Suprapubic skin (tissue), 4 donors: ENCODE measurements at places on chromosomes 11 and 22.

DNA sequence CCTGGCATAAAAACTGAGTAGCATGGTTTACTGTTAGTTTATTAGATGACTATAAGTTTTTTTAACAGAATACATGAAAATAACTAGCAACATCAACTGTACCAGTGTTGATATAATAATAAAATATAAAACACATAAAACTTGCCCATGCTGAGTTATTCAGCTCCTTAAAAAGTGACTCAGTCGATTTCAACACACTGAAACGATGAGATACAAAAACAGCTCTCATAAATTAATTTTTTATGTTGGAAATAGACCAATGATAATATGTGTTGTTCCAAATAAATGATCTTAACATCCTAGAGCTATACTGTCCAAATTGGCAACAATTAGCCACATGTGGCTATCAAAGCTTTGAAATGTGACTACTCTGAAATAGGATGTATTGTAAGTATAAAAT lies 15.9 kb downstream of the PDGFD start:
- no peak for DNase-seq

DNA sequence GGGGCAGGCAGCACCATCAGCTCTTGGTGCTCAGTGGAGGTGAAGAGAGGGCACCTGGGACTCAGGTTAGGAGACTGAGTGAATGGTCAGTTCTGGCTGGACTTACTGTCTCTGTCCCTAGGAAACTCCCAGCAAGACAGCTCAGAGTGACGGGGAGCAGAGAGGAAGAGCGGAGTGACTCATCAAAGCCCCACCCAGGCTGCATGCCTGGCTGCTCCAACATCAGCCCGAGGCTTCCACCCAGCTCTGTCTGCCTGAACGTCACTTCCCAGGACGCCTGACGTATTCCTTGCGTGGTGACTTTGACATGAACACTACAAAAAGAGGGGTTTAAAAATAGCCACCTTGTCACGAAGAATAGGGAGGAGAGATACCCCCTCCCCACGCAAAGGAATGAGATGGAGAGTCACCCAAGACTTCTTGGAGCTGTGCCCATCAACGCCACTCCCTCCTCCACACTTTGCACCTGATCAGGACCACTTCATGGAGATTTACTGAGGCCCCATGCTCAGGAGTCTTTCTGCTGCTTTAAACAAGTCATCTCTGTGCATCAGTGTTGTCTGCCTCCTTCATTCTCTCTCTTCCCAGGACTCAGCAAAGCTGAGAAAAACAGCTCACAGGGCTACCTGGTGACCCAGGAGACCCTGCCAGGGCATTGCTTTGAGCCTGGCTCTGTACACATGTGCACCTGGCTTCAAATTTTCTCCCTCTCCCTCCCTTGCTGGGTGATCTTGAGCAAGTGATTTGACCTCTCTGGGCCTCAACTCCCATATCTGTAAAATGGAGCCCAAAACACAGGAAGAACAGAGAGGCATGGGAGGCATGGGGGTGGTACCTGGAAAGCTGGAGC lies 83.1 kb downstream of the MN1 start:
- peak; percentile 90 for DNase-seq

DNA sequence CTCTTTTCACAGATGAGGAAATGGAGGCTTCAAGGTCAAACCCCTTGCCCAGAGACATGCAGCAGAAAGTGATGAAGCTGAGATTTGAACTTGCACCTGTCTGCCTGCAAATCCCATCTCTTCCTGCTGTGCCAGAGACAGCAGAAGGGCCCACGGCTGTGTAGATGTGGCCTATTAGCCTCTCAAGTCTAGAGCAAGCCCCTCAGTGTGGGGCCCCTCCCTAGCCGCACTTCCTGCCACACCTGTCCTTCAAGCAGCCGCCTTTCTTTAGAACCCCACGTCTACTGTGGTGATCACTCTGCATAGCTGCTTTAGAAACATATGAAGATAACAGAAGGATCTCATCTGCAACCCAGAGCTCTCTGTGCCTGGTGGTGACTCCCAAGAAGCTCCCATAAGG lies 41.2 kb upstream of the JAM3 start:
- DNase-seq: no peak

GRCh38 chr11:57376095-57377090 lies 4.6 kb downstream of the PRG3 start:
- DNase-seq: no peak

DNA sequence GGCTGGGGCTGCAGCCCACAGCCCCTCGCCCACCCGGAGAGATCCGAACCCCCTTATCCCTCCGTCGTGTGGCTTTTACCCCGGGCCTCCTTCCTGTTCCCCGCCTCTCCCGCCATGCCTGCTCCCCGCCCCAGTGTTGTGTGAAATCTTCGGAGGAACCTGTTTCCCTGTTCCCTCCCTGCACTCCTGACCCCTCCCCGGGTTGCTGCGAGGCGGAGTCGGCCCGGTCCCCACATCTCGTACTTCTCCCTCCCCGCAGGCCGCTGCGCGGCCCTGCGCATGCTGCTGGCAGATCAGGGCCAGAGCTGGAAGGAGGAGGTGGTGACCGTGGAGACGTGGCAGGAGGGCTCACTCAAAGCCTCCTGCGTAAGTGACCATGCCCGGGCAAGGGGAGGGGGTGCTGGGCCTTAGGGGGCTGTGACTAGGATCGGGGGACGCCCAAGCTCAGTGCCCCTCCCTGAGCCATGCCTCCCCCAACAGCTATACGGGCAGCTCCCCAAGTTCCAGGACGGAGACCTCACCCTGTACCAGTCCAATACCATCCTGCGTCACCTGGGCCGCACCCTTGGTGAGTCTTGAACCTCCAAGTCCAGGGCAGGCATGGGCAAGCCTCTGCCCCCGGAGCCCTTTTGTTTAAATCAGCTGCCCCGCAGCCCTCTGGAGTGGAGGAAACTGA lies 731 bp downstream of the GSTP1 start:
- DNase-seq: peak; percentile 94

DNA sequence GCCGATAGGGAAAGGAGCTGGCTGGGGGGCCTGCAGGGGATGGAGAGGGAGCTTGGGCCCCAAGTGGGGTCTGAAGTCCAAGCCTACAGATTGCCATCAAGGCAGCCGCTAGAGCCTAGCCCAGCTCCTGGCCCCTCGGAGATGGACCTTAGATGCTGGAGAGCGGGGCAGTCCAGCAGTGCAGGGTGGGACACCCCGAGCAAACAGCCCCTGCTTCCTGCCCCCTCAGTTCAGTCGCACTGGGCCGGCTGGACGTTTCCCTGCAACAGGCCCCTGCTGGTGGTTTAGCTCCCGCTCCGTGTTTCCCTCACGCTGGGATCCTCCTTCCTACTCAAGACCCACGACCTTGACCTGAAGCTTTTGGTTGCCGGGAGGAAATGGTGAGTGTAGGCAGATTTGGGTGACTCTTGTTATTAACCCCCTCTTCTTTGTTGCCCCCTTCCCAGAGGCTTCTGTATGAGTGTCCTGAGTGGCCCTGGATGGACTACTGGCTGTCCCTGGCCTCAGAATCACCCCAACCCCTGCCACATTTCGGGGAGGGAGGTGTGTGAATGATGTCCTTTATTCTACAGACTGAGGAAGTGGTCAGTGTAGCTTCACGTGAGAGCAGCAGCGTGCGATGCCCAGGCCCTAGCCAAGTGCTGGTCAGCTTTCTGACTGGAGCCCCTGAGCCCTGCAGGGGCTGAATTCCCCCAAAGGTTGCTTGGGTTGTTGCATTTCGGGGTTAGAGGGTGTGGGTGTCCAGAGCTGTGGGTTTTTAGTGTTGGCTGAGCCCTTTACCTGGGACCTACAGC lies 2.7 kb downstream of the ST3GAL4 start:
- DNase-seq: peak; percentile 74

- no peak for DNase-seq
Observed at GRCh38 chr11:67397536-67397935, 4.1 kb downstream of the PPP1CA start.

DNA sequence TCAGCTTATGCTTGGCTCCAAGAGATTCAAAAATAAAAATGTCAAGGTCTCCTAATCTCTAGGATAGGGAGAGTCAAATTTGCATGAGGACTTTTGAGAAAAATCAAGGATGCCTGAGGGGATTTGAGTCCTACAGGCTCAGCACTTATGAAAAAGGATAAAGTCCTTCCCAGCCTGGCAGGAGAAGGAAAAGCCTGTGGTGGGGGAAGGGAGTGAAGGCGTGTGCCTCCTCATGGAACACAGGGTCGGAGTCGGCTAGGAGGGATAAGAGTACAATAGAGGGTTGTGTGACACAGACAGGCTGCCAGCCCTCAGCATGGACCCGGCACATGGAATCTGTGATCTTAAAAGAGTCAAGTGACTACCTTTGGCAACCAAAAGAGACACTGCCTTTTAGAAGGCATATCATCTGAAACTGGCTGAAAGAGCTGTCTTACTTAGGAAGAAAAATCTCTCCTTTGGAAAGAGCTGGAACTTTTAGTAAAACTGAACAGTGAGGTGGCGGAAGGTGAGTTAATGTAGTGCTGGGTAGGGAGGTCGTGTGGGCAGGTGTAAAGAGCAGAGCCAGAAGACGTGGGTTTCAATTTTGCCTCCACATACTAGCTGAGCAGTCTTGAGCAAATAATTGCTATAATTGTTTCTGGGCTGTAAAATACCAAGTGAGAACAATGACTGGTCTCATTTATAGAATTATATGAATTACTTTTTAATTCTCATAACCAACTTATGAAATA lies 58.8 kb upstream of the RDX start:
- DNase-seq: no peak

GRCh38 chr11:76623171-76623883 lies 47.2 kb downstream of the LRRC32 start:
- peak; percentile 45 for DNase-seq

DNA sequence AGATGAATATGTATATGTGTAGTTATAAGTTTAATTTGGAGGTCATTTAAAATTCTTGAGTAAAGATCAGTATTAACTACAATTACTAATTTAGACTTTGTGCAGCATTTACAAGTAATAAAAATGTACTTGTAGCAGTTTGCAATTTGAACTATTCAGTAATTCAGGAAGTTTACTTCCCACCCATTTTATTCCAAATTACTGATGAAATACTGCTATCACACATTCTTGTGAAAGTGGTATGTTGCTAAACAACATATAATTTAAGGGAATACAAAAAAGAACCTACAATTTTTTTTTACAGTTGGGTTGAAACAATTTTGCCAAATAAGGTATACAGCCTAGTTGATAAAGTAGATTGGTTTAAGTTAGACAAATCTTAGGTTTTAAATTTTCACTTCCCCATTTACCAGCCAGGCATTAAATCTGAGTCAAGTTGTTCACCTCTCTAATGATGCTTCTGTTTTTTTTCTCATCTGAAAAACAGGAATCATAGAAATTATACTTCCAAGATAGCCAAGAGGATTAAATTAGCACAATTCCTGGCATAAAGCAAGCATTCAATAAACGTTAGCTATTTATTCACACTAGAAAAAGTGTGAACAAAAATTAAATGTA lies 45.3 kb downstream of the ZBTB44 start:
- no peak for DNase-seq

DNA sequence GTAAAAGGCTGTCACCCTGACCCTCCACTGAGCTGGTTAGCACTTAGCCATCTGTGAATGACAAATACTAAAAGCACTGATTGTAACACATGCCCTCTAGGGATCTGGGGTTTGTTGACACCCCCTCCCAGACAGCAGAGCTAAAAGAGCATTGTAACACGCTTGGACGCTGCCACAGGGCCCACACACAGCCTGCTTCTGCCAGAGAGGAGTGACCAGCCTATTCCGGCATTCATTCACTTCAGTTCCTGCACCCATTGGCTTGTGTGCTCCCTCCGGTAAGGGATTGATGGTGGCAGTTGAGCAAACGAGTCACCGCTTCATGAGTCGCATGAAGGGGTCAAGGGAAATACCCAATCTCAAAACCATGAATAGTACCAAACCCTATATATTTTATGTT lies 15.8 kb downstream of the OR10D3 start:
- no peak for DNase-seq

GRCh38 chr22:50173311-50173982 lies 2.9 kb downstream of the PANX2 start:
- no peak for DNase-seq

DNA sequence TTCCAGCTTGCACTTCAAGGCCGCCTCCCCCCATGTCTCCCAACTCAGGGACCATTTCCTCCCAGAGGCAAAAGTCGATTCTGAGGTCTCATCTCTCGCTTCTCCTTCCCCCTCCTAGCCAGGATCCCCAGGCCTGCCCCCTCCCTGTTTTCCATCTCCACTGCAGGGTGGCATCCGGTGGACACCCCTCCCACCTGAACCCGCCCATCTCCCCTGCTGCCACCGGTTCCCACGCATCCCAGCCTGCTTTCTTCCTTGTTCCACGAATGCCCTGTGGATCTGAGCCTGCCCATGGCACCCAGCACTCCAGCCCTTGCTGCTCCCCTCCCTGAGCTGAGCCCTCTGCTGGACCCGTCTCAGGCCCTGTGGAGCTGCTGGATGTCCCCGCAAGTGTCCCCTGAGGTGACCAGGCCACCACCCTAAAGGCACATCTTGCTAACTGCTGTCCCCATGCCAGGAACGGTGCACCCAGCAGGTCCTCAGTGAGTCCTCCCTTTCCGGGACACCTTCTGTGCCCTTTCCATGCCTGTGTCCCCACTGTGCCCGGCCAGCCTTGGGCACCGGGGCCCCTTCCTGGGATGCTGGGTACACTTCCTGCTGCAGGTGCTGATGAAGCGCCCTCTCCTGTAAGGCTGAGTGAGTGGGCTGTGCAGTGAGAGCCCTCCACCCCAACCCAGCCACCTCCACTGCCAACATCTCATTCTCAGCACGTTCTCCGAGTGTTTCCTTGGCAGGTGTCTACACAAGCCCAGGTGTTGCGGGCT lies 936 bp downstream of the IL17REL start:
- peak; percentile 57 for DNase-seq

DNA sequence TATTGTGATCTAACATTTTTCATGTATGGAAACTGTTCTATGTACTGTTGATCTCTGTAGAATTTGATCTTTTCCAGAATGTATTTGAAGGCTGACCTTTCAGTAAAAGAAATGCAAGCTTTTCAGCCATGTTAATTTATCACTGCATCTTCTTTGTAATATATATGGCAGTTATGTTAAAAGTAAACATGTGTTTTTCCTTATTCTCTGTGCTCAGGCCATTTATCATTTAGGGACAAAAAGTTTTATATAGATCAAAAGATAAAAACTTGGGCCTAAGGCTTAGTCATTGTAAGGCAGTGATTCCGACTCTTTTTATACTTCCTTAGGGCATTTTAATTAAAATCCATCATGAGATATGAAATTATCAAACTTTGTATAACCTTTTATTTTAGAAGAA lies 48.7 kb downstream of the KDM2A start:
- no peak for DNase-seq

- DNase-seq: no peak
Observed at GRCh38 chr11:82082976-82083375, 650.7 kb downstream of the FAM181B start.

DNA sequence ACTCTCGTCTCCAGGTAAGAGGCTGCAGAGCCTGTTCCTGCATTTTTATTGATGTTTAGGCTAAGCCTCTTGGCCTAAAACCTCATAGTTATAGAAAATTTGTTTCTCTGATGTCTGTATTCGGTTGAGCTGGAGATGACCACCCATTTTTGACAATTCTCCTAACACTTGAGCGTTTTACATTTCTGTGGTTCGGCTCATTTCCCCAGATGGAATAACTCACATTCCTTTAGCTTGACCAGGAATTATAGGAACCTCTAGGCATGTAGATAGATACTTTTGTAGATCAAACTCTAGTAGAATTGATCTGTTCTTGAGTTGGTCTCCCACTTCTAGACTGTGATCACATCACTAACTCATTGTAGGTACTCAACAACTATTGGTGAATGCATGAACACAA lies 172.6 kb upstream of the CADM1 start:
- no peak for DNase-seq
